ENCODE measurements at places on chromosomes 1 and 21.
A peak's percentile ranks its signal among the peaks of the same experiment; 100 is the strongest.

- DNase-seq = no peak
Measured at GRCh38 chr21:37118187-37118826, 45.3 kb downstream of the TTC3 start.

DNA sequence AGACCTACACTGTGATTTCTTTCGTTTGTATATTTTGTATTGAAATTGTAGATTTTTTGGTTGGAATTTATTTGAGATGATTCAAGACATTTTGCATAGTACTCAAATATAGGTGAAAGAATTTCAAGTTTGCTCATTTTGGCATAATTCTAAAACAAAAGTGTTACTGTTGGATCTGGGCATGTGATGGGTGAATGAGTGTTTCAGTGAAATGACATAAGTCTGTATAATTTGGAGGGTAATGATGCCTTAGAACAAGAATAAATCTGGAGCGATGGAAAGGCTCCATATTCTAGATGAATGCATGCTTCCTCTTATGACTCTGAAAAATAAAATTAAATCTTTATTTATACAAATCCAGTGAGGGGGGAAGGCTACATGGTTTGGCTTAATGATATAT, 41.0 kb downstream of the NFIA start:
- no peak for DNase-seq

- no peak for DNase-seq
Measured at GRCh38 chr1:5375481-5375880, 616.7 kb downstream of the NPHP4 start.

DNA sequence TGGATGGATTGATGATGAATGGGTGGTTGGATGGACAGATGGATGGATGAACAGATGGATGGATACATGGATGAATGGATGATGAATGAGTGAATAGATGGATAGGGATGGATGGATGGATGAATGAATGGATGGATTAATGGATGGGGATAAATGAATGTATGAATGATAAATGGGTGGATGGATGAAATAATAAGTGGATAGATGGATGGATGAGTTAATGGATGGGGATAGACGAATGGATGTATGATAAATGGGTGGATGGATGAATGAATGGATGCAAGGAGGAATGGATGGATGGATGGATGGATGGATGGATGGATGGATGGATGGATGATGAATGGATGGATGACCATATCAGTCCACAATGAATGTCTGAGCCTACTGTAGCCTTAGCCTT, 381.9 kb downstream of the SETD4 start:
- DNase-seq = no peak

DNA sequence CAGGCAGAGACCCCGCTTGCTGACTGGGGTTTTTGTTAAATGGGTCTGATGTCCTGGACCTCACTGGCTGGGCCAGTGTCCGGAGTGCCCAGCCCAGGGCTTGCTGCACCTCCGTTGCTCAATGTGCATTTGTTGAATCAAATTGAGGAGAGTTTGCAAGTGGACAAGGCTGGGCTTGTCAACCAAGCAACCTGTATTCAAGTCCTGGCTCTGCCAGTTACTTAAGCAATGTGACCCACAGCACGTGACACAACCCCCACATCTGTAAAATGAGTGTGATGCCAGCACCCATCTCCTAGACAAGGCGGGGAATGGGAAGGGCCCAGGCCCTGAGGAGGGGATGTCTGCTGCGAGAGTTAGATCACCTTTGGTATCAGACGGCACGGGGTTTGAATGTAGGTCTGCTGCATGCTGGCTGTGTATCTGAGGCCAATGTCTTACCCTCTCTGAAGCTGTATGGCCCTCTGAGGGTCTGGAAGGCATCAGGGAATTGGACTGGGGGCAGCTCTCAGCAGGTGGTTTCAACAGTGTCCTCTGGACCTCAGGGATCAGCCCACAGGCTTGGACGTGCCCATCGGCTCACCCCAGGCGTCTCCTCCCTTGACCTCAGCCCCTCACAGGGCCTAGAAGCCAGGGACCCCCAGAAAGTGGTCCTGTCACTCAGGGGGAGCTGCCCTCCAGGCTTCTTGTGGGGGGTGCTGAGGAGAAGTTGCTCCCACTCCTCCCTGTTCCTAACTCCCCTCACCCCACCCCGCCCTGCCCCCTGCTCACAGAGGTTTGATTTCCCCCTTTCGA, 51.0 kb upstream of the RUNX3 start:
- DNase-seq = no peak

DNA sequence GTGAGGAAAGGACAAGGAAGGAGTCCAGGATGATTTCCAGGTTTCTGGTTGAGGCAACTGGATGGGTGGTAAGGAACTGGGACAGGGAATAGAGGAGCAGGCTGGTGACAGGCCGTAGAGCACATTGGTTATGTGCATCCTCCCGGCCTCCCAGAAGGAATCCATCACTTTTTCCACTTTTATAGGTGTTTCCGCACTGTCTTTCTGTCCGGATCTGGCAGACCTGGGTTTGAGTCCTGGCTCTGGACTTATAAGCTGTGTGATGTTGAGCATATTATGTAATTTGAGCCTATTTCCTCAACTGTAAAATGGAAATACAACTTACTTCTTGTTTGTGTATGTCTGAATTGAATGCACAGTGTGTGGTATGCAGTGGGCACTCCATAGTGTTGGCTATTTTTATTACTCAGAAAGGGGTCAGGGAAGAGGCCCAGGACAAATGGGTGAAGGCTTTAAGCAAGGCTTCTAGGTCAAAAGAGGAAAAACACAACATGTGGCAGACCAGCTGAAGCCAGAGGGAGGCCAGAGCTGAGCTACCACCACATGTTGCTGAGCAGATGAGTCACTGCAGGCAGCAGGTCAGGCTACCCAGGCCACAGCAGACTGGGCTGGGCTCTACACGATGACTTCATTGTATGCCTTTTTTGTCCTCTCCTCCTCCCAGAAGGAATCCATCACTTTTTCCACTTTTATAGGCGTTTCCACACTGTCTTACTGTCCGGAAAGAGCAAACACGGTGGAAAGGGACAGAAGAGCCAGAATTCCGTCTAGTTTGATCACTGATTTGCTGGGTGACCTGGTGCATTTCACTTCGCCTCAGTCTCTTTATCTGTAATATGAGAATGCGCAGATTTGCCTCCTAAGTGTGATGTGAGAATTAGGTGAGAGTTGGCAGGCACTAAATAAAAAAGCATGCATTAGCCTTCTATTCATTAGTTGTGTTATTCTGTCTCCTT, 791 bp upstream of the MAST2 start:
- no peak for DNase-seq

- no peak for DNase-seq
Measured at GRCh38 chr1:35574125-35574654, 1.1 kb downstream of the TFAP2E start.

DNA sequence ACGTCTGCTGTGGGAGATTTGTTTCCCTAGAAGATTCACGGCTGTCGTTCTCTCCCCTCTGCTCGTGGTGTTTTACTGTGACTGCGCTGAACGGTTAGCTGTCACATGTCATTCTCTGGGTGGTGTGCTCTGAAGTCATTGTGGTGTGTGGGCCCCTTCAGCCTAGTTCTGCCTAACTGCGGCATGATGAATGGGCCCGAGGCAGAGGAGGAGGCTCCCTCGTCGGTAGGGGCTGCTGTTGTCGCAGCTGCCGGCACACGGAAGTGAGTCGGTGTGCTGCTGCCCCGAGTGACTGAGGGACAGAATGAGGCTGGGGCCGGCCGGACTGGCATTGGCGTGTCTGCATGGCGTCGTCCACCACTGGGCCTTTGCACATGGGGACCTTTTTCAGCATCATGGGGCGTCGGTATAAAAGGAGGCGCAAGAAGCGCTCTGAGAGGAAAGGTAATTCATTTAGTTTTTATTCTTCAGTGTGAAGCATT, 77.9 kb downstream of the ADARB1 start:
- peak; percentile 40 for DNase-seq

DNA sequence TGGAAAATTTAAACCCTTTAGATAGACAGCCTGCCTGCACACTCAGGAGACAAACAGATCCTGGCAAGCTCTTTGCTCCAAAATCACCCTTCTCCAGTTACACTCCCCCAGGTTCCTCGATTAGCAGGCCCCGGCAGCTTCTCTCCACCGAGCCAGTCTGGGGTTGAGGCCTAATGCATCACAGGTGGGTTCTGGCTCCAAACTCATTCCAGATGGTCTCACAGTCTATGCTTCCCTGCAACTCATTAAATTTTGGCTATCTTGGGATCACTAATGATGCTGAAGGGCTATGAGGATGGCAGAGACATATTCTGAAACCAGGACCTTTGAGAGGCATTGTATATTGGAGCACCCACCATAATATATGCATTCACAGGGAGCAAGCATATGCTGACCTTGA, 559.8 kb upstream of the USP24 start:
- no peak for DNase-seq

- DNase-seq = no peak
Measured at GRCh38 chr1:115091572-115091971, 2.3 kb upstream of the TSPAN2 start.

GRCh38 chr1:45723248-45723930, 27.1 kb downstream of the IPP start:
- DNase-seq = no peak

- no peak for DNase-seq
Measured at GRCh38 chr1:82153272-82153629, 352.5 kb downstream of the ADGRL2 start.

DNA sequence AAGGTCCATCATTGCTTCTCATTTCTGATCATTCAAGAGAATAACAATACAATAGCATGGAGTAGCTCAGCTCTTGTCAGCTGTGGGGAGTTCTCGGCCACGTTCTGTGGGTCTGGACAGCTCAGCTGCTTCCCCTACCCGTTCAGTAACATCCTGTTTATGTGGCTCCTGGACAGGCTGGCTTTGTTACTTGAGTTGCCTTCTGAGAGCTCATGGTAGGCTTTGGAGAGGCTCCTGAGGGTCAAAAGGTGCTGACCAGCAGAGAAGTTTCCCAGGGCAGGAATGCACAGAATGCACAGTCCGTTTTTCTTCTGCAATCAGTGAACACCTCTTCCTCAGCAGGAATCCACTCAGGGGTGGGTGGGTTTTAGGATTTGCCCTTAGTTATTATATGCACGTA, 36.0 kb downstream of the KAZN start:
- no peak for DNase-seq

DNA sequence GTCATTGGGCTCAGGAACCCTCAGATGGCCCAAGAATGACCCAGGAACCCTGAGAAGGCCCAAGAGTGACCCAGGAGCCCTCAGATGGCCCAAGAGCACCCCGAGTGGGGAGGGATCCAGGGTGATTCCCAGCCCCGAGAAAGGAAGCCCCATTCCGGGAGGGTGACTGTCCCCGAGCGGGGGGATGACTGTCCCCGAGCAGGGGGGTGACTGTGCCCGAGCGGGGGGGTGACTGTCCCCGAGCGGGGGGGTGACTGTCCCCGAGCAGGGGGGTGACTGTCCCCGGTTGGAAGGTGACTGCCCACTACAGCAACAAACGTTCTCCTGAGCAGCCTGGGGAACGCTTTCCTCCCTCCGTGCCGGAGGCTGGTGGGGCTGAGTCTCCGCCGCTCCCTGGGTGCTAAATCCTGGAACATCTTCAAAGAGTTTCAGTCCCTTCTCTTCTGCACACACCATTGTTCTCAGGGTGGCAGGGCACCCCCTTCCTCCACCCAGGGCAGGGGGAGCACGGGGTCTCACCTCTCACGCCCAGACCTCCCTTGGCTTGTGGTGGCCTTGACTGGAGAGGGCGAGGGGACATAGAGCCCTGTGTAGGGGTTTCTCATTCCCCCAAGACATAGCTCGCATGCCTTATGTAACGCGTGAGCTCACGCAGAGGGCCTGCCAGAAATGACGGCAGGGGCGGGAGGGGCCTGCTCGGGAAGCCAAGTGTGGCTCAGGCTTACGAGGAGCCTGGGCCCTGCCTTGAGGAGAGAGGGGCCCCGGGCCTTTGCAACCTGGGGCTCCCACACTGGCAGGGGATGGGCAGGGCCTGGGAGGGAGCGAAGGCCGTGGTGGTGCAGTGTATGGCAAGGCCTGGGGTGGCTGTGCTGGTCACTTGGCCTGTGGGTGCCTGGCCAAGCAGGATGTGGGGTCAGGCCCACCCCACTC, 14.3 kb upstream of the SKI start:
- DNase-seq = no peak

- DNase-seq = no peak
Measured at GRCh38 chr1:12407050-12407961, 177.5 kb downstream of the VPS13D start.

DNA sequence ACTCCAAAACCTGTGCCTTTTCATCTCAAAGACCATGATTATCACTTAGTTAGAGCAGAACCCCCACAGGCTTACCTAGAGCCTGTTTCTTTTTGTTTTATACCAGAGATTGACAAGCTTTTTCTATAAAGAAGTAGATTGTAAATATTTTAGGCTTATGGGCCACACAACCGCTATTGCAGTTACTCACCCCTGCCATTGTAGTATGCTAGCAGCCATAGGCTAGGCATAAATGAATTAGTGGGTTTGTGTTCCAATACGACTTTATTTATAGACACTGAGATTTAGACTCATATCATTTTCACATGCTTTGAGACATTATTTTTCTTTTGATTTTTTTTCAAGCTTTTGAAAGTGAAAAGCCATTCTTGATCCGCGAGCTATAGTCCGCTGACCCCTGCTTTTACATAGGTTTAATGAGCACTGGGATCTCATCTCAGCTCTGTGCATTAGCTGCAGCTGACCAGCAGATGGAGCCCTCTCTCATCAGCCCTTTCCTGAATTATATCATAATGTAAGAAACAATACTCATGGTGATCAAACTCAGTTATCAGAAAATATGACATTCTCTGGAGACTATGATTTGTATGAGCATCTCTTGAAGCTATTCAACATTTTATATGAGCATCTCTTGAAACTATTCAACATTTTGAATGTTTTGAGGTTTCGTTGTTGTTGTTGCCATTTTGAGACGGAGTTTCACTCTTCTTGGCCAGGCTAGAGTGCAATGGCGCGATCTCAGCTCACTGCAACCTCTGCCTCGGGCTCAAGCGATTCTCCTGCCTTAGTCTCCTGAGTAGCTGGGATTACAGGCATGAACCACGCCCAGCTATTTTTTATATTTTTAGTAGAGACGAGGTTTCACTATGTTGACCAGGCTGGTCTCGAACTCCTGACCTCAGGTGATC, 111.9 kb upstream of the L1TD1 start:
- DNase-seq = peak; percentile 8

DNA sequence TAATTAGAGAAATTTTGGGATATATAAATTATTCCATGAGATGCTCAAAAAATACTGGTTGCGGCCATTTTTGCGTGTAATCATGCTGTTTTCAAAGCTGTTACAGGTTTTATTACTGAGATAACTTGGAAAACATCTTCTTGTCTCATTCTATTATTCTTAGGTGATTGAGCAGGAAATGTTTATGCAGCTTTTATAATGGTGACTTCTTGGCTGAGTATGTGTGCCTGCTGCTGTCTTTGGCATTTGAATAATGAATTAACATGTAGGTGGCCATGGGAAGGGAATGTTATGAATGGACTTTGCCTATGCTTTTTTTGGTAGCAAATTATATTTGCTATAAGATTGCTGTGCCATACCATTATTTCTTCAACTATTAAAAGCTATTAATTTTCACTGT, 52.5 kb downstream of the RASAL2 start:
- DNase-seq = no peak

DNA sequence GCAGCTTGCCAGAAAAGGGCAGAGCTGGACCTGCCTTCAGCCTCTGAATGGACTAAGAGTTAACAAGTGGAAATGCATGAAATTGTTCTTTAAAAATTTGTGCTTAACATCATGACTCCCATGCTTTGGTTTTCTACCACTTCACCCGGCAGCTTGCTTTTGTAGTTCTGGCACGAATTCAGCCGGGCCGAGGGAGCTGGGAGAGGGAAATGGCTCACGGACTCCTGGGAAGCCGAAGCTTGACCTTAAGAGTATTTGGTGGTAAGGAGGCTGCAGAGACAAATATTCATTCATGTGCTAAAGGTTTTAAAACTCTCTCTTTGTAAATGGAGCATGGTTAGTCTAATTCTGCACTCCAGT, 17.2 kb upstream of the GFI1 start:
- DNase-seq = no peak
